ENCODE measurements at places on chromosomes 12 and 14.

DNA sequence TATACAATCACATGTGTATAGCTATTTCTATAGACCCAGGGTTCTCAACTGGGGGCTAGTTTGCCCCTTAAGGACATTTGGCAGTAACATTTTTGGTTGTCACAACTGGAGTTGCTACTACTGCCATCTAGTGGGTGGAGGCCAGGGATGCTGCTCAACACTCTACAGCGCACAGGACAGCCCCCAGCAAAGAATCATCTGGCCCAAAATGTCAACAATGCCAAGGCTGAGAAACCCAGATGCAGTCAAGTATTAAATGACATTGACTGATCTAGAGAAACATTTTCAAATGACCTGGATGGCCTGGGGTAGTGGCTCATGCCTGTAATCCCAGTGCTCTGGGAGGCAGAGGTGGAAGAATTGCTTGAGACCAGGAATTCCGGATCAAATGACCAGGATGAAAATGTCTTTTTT is 5.8 kb downstream of the WSB2 start:
- peak; percentile 42 for DNase-seq

DNA sequence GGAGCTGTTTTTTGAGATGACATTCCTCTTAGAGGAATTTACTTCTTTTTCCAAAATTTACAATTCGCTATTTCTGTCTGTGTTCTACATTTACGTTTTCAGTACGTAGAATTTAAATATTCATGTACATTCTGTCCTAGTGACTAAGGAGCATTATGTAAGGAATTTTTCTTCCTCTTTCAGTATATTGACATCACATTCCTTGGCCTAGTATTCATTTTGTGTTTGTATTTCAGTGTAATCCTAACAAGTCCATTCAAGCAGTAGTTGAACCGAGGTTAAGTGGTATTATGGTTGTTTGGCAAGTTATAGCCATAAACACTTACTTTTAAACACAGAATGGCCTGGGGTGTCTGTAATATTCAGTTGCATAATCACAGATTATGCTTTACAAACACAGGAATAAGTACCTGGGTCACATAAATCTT is 465.2 kb downstream of the PCNX1 start:
- no peak for DNase-seq

GRCh38 chr12:123726244-123726643 is 14.1 kb downstream of the ATP6V0A2 start:
- no peak for DNase-seq

GRCh38 chr12:63294327-63294632 is 143.3 kb upstream of the AVPR1A start:
- DNase-seq: no peak

DNA sequence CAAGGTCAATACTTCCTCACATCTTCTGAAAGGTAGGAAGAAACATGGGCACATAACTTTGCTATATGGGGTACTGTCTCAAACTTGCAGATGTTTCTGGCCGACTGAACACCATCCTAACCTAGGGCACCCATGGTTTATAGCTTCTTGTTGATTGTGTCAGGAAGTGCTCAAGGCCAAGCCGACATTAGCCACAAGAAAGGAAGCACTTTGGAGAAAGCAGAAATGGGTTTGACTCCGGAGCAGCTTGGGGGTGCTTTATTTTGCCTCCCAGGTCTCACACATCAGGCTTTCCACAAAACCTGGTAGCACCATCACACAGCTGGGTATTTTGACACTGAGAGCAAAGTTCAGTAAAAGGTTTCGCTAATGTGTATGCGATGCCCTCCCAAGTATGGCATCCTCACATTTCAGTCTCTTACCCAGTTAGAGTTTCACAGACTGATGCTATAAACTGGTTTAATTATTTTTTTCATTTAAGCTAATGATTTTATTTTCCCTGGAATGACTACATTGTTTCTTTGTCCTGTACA is 25.2 kb upstream of the BHLHE41 start:
- DNase-seq: no peak

GRCh38 chr12:32482226-32482625 is 82.9 kb downstream of the FGD4 start:
- DNase-seq: no peak

GRCh38 chr14:73235531-73236155 is 1.7 kb upstream of the PAPLN start:
- no peak for DNase-seq

DNA sequence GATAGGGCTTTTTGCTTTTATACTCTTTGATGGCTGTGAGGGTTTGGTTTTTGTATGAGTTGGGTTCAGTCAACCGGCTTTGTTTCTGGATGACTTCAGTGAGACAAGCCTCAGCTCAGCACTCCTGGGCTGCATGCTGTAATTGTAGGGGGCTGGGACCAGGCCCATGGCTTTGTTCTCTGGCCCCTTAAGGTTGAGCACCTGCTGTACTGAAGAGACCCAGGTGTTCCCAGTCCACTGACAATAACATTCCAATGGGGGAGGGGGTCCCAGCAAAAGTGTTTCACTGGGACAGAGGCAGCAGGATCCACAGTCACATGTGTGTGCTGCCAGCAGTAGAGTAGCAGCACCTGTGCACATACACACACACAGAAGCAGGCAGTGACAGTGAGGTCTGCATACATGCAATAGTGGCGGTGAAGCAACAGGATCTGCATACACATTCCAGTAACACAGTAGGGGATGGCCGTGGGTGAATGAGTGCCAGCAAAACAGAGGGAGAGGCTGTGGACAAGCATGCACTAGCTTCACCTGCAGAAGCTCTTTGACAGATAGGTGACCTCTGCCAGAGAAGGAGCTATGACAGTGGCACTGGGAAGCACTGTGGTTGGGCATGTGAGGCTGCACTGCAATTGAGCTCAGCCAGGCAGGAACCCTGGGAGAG is 240.4 kb downstream of the ASCL1 start:
- no peak for DNase-seq

GRCh38 chr12:65607401-65607841 is 216.9 kb upstream of the HMGA2 start:
- no peak for DNase-seq

DNA sequence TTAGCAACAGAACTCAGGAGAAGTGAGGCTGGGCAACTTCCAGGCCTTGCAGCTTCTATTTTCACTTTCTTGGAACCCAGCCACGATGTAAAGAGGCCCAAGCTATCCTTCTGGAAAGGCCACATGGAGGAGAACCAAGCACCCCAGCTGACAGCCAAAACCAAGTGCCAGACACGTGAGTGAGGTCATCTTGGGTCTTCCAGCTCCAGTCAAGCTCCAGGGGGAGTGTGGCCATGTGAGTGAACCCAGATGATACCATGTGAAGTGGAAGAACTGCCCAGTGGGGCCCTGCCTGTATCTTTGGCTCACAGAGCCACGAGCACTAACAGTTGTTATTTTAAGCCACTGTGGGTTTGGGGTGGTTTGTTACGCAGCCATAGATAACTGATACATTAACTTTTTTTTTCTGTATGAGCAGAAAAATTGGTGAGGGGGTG is 126.8 kb upstream of the MAP1LC3B2 start:
- no peak for DNase-seq

- DNase-seq: no peak
These were observed 686 bp downstream of the TAS2R7 start for GRCh38 chr12:10801741-10802140.

- no peak for DNase-seq
These were observed 550 bp downstream of the TEAD4 start for GRCh38 chr12:2959505-2960389.

DNA sequence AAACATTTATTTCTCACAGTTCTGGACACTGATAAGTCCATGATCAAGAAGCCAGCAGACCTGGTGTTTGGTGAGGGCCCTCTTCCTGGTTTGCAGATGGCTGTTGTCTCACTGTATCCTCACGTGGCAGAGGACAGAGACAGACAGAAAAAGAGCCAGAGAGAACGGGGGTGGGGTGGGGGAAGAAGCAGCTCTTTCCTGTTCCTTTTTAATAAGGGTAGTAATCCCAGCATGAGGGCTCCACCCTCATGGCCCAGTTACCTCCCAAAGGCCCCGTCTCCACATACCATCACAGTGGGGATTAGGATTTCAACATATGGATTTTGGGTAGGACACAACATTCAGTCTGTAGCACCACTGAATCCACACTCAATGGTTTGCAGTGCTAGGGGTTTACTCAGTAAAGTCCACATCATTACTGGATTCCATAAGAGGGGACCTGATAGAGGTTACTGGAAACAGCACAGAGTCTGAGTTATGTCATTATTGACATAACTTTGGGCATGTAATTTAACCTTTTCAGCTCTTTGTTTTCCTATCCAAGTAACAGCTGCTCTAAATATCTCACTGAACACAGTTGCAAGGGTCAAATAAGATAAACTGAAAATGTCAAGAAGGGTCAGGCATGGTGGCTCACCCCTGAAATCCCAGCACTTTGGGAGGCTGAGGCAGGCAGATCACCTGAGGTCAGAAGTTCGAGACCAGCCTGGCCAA is 53.2 kb downstream of the RPAP3 start:
- DNase-seq: no peak

- no peak for DNase-seq
These were observed 13.3 kb upstream of the ANAPC5 start for GRCh38 chr12:121365416-121366062.

DNA sequence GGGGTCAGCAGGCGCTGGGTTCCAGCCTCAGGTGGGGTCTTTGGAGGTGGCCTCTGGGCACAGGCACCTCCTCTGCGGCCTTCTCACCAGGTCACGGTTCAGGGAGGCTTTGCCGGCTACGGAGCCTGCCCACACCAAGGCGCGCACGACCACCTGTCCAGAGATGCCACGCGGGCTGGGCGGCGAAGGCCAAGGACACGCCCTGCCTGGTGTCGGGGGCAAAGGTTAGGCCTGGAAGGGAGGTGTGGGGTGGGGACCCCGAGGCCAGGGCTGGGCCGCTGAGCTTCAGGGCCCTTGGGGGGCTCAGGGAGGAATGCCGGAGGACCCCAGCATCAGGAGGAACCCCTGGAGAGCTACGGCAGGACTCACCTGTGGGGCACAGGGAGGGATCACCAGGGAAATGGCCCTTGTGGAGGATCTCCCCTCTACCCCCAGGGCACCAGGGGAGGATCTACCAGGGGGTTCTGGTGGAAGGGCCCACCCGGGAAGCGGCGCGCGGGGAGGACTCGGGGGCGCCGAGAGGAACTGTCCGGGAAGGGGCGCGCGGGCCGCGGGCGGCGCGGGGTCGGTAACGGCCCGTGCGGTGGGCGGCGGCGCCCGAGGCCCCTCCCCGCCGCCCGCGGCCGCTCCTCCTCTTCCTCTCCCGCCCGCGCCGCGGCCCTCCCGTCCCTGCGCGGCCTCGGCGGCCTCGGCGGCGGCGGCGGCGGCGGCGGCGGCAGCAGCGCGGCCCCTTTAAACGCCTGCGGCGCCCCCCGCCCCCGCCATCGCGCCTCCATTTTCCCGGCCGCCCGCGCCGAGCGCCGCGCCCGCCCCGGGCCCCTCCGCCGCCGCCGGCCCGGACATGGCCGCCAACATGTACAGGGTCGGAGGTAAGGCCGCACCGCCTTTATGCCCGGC is at the start of gene MTA1:
TSS of gene MTA1 (plus strand) at position 633 of the 897 bp plus-strand sequence. CDS start at position 842, 209 bp downstream.
- no peak for DNase-seq

GRCh38 chr14:92750994-92751400 is 2.6 kb upstream of the LGMN start:
- DNase-seq: no peak

GRCh38 chr14:20733684-20734429 is 11.8 kb upstream of the EDDM3A start:
- no peak for DNase-seq

DNA sequence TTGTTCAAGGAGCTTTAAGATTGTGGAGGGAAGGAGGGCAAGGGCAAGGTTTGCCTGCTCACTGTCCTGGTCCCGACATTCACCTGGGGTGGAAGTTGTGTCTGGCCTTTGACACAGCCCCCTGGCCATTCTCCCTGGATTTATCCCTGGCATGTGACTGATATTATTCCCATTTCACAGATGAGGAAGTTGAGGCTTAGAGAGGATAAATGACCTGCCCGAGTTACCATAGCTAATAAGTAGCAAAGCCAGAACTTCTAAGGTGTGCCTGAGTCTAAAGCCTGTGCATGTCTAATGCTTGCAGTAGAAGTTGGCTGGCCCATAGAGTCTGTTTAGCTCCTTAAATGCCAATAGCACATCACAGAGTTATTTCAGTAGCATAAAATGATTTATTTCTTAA is 720 bp upstream of the FGF6 start:
- DNase-seq: no peak

DNA sequence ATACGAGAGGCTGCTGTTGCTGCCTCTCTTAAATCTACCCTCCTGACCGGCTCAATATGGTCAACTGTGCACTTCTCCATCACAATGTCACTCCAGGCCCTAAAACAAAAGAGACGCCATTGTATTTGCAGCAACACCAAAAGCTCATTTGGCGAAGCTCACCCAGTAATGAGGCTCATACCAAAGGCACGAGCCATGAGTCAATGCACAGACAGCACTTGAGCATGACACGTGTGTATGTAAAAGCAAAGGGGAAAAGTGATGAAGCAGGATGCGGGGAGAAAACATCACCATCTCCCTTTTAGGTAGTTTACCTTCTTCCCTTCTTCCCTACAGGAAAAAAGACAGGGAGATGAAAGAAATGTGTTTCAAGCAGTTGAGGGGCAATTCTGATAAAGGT is 150.3 kb downstream of the FOXN3 start:
- no peak for DNase-seq

DNA sequence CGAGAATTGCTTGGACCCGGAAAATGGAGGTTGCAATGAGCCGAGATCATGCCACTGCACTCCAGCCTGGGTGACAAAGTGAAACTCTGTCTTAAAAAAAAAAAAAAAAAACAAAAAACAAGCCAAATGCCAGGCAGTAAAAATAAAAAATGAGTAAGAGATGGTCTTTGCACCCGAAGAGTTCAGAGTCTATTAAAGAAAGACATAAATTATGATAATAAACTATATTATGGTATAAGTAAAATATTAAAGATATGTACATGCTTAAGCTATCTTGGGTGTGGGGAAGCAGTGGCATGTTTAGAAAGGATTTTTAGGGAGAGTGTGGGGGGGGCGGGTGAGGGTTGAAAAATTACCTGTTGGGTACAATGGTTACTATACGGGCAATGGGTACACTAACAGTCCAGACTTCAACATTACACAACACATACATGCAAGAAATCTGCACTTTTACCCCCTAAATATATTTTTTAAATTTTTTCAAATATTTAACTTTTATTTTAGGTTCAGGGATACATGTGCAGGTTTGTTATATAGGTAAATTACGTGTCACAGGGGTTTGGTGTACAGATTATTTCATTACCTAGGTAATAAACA is 99.3 kb downstream of the EEA1 start:
- DNase-seq: no peak

- DNase-seq: no peak
These were observed 31.5 kb upstream of the EMP1 start for GRCh38 chr12:13164921-13165616.

GRCh38 chr12:105337391-105337790 is 6.9 kb downstream of the C12orf75 start:
- DNase-seq: no peak

Measured in stimulated activated CD8-positive, alpha-beta memory T cell treated with anti-CD3 and anti-CD28 coated beads, Interleukin-15, amount 100 ng/mL, for 1 hour (primary cell).